H1 (cell line): ENCODE measurements at places on chromosomes 5 and 9.

DNA sequence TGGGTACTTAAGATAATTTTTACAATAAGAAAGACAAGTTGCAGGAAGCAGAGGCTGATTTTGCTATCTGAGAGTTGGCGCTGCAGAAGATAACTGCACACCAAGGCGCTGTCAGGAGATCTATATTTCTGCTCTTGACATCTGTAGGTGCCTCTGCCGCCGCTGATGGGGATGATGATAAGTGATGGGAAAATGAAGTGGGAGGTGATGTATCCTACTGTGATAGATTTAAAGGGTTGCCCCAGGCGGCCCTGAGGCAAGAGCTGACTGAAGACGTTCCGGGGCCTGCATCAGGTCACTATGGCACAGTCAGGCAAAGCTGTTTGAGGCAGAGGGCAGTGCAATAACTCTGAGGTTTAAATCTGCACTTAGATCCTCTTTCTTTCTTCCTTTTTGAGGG, 78.1 kb downstream of the SNCAIP start:
- no peak for DNase-seq

- no peak for DNase-seq
These were observed 273.1 kb downstream of the KIAA0825 start for GRCh38 chr5:94345257-94345656.

DNA sequence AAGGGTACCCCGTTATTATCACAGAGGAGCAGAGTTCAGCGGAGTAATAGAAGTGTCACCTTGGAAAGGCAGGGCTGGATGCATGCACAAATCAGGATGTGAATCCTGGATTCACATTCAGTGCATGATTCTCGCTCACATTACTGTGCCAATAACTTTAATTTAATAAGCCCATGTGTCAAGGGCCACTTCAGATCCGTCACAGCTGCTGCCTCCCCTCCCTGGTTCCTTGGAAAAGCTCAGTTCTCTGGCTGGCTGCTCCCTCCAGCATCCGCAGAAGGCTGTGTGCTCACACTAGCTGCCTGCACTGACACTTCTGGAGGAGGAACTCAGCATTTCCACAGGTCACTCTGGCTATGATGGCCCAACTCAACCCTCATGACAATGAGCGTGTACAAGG, 256.8 kb upstream of the ADAMTS16 start:
- no peak for DNase-seq

GRCh38 chr5:22391956-22392355, 461.2 kb downstream of the CDH12 start:
- DNase-seq: no peak

DNA sequence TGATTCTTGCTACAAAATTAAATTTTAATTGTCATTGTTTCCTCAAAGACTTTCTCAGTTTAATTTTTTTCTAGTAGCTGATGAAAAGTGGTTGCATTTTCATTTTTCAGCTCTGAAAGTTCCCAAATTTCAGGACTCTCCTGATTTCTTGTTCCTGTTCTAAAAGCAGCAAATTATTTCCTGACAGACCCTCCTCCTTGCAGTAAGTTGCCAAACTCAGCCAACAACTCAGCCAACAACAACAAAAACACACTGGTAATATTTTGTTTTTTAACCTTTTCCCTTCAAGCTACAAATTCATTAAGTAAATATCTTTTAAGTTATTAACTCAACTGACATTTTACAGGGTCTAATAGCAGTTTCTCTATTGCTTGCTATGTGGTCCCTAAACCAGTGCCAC, 487.8 kb upstream of the NUDT12 start:
- no peak for DNase-seq

DNA sequence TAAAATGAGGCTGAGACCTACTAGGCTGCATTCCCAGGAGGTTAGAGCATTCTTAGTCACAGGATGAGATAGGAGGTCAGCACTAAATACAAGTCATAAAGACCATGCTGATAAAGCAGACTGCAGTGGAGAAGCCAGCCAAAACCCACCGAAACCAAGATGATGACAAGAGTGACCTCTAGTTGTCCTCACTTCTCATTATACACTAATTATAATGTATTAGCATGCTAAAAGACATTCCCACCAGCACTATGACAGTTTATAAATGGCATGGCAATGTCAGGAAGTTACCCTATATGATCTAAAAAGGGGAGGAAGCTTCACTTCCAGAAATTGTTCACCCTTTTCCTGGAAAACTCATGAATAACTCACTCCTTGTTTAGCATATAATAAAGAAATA, 88.6 kb downstream of the PLPPR1 start:
- DNase-seq: no peak

DNA sequence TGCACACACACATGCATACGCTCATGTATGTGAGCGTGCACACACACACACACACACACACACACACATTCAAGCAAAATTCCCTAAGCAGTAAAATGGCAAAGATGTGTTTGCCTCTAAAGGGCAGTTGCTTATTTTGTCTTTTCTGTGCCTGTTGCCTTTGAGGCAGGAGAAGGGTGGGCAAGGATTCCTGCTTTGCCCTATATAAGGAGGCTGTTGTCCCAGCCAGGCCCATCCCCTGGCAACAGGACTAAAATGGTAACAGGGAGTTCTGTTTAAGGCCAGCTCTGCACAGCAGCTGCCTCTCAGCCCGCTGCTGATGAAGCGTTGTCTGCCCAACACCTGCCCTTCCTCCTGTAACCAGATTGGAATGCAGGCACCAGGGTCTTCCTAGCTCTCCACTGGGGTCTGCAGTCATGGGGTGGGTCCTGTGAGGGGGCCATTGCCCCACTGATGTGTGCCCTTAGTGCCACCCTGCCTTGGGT, 64.4 kb downstream of the PPARGC1B start:
- DNase-seq: no peak

GRCh38 chr5:137101544-137101943, 397.6 kb downstream of the SPOCK1 start:
- DNase-seq: no peak

DNA sequence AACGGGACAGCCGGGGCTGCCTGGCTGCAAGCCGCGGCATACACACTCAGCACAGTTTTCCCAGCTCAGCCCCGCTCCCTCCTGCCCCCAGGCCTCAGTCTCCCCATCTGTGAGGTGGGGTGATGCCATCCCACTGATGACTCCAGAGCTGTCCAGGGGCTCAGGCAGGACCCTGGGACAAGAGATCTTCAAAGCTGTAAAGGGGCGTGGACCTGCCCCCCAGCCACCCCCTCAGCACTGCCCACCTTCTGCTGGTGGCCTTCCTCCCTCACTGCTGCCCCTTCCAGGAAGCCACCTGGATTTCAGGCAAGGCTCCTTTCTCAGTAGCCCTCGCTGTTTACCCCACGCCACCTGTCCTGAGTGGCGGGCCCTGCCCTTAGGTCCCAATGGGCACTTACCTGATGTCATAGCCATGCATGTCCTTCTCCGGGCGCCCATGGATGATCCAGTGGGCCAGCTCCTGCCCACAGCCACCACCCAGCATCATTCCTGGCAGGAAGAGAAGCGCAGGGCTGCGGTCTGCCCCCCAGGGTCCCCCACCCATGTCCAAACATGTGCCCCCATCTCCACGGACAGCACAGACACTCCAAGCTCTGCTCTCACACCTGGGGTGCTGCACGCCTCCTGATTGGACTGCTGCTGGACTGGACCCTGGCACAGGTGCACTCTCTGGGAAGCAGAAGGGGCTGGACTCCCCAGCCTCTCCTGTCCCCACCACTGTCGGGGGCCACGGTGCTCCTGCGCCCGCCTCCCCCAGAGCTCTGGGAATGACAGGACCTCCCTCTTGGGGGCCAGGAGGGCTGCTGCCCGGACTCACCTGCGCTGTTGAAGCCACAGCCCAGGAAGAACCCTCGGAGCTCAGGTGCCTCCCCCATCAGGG, 25.7 kb downstream of the SARDH start:
- no peak for DNase-seq

GRCh38 chr5:43312699-43313034, 545 bp downstream of the HMGCS1 start:
- no peak for DNase-seq

DNA sequence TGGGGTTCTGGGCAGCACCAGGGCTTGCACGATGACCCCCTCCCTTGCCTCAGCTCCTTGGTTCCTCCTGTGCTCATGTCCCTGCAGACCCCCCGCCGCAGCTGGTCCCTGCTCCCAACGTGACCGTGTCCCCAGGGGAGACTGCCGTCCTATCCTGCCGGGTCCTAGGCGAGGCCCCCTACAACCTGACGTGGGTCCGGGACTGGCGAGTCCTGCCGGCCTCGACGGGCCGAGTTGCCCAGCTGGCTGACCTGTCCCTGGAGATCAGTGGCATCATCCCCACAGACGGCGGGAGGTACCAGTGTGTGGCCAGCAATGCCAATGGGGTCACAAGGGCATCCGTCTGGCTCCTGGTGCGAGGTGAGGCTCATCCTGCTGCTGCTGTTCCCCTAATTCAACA, 39.1 kb downstream of the HMCN2 start:
- DNase-seq: no peak

DNA sequence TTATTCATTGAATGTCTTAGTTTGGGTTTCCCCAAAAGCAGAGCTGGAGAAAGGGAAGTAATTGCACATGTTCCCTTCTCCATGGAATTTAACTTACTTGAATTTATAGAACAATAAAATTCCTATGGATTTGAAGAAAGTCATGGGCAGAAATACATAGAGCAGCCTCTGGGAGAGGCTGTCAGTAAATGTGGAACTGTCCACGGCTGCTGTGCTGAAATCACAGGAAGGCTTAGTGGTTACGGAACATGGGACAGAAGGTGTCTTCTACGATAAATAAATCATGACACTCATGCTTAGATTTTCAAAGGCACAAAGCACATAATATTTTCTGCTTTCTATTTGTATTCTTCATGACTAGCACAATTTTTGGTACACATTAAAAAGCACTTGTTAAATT, 440.6 kb upstream of the IZUMO3 start:
- no peak for DNase-seq

GRCh38 chr5:113489299-113489698, 1.0 kb upstream of the MCC start:
- no peak for DNase-seq

GRCh38 chr5:96852759-96853158, 23.5 kb upstream of the ERAP2 start:
- no peak for DNase-seq

- DNase-seq: no peak
These were observed 66.6 kb upstream of the IFNK start for GRCh38 chr9:27457445-27457844.

GRCh38 chr5:81313686-81314085, 12.3 kb downstream of the ZCCHC9 start:
- no peak for DNase-seq

GRCh38 chr5:38830521-38831051, 15.2 kb upstream of the OSMR start:
- DNase-seq: no peak

- no peak for DNase-seq
These were observed 53.7 kb downstream of the RGMB start for GRCh38 chr5:98827161-98827560.

DNA sequence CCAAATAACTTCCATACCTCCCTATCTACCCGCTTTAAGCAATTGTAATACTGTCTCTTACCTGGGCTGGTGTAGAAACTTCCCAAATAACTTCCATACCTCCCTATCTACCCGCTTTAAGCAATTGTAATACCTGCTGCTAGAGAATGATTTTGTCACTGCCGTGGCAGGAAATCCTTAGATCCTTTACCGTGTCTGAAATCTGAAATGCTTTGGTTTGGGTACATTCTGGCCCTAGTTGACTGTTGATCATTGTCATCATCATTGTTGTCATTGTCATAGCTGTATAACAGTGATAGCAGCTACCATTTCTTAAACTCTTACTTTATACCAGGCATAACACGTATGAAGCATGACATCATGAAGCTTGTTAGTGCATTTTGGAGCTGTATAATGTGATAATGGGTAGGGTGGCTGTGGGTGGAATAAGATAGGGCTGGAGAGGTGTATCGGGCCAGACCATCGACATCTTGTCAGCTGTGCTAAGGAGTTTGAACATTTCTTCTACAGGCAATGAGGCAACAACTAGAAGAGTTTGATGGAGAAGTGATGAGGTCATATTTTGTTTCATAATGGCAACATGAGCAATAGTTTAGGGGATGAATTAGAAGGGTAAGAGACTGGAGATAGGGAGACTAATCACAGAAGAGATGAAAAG, 15.7 kb downstream of the PIP5K1B start:
- DNase-seq: no peak

DNA sequence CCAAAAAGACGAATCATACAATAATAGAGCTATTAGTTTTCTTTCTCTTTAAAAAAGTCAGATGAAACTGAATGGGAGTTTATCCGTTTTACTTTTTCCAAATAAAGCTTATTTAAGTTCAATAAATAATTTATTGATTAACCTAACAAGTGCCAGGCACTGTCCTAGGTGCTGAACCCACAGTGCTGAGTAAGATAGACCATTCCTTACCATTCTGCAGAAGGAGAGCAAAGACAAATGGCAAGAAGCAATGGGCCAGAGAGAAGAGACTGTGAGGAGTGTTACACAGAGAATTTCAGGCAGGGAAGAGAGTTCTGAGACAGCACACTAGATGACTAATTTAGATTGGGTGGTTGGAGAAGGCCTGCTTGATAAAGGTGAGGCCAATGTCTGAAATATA, 127.2 kb downstream of the AUH start:
- no peak for DNase-seq

GRCh38 chr9:137167747-137168572, 1.9 kb downstream of the LRRC26 start:
- DNase-seq: peak; percentile 73

DNA sequence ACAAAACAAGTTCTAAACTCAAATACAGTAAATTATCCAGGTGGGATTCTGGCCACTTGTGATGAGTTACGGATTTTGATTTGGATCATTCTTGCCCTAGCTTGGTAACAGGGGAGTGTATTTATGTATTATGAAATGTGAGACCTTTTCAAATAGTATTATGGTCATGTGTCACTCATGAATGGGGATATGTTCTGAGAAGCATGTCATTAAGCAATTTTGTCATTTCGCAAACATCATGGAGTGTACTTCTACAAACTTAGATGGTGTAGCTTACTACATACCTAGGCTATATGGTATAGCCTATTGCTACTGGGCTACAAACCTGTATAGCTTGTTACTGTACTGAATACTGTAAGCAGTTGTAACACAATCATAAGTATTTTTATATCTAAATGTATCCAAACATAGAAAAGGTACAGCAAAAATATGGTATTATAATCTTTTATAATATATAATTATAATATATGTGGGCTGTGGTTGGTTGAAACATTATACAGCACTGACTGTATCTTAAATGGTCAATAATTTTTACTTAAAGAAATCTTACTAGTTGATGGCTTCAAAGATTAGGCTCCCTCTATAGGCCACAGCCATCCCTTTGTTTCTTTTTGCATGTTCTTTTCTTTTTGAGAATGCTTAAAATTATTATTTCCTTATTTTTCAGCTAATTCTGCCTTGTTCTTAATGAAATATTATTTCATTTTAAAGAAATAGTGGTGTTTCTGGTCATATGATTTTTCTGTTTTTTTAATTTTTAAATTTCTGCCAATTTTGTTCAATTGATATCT, 128.4 kb downstream of the MAST4 start:
- DNase-seq: no peak

- DNase-seq: no peak
These were observed 72.8 kb upstream of the IFNK start for GRCh38 chr9:27451207-27451797.

- DNase-seq: no peak
These were observed 390.7 kb upstream of the PCSK5 start for GRCh38 chr9:75499812-75500211.

- DNase-seq: no peak
These were observed 87.4 kb downstream of the APBA1 start for GRCh38 chr9:69584759-69585158.

- no peak for DNase-seq
These were observed 385.0 kb upstream of the TRPC7 start for GRCh38 chr5:136750224-136750862.
